Thoracic aorta endothelial cell (primary cell): ENCODE measurements at places on chromosomes 5 and 9. TPM values are rescaled to one million over a fixed set of nuclear protein-coding genes. Genes with fewer than 3 reads are reported as not detected.

GPR21 gene
- 1.2 and 1.8 TPM in 2 replicates for total RNA-seq

WNT8A gene
- not detected in 2 replicates for total RNA-seq

NFX1 gene
- 24.6 and 27.1 TPM in 2 replicates for total RNA-seq

ADGRV1 gene
- under 0.01 and 0.50 TPM in 2 replicates for total RNA-seq

SPRY4 gene
- total RNA-seq: 30.9 and 31.5 TPM in 2 replicates

PCDH12 gene
- total RNA-seq: 35.1 and 38.1 TPM in 2 replicates

C5orf58 gene
- total RNA-seq: not detected in 2 replicates

MAMDC2 gene
- total RNA-seq: 8.1 and 20.5 TPM in 2 replicates

DBN1 gene
- total RNA-seq: 204 and 221 TPM in 2 replicates
